ENCODE measurements at places on chromosomes 2 and 18.

GRCh38 chr18:24799176-24799575, 338.7 kb downstream of the HRH4 start:
- DNase-seq, result no peak

DNA sequence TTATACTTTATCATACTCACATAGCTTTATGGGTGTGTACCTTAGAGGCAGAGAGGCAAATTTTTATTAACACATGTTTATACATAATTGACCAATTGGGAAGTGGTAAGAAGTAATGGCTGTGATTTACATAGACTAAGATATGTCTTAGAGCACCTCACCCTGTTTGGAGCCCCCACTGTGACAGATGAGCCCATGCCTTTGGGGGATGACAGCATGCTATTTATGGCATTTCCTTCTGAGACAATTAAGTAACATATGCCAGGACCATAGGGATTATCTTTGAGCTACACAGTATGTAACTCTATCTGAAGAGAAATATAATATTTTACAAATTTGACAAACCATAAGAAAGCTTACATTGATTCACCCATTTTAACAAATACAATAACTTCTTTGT, 1655.3 kb upstream of the ACVR2A start:
- no peak for DNase-seq

DNA sequence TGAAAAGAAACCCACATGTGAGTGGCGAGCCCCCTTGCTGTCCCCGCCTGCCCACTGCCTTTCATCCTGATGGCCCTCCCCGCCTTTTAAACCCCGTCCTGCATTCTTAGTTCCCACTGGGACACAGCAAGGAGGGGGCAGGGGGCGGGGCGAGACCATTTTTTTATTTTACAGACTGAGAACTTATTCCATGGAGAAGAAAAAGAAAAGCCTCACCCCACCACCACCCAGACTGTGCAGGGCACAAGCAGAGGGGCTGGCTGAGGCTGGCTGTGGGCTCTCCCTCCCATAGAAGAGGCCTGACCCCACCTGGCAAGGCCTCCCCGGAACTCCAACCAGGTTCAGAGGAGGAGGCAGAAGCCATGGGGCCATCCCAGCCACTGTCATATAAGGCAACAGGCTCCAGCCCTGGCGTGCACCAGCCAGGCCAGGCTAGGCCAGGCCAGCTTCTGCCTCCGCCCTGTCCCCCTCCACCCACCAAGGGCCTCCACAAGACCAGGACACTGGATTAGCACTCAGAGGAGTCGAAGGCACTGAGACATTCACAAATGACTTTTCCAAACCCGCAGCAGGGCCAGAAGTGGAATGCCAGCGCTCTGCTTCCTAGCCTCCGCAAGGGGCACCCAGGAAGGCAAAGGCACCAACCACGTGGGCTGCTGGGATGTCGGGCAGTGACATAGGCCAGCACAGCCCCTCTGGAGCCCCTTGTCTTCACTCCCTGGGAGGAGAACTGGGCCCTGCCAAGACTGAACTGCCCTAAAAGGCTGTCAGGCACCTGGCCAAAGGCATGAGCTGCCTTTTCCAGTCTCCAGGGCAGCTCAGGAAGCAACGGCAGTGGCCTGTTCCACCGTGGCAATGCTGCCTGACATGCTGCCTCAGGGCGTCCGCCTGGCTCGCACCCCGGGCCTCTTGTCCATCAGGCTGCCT, 37.5 kb upstream of the SEMA4C start:
- DNase-seq, result no peak

DNA sequence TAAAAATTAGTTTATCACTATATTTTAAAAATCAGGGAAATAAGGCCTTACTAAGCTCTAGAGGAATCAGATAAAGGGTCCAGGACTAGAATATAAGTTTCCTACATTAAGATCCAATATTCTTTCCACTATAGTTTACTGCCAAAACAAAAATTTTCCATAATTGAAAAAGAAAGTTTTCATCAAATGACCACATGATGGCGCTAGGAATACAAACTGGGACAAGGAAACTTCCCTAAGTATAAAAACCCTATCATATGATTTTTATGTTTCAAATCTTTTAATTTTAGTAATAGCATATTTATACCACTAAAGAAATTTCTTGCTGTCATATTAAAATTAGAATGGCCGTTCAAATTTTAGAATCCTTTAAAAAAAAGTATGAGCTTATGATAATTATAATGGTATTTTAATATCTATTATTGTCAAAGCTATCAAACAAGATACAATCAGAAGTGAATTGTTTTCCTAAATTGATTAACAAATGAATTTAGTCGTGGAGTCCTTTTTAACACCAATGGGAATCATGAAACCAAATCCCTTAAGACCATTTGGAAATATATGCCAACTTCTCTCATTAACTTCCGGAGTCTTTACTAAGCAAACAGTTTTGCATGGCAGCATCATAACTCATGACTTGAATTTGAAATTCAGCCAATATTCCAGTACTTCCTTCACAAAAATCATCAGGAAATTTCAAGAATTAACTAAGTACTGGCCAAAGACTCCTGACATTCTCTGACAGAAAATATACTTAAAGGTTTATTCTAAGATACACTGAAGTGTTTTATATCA, 70.3 kb downstream of the SCN1A start:
- peak; percentile 6 for DNase-seq

DNA sequence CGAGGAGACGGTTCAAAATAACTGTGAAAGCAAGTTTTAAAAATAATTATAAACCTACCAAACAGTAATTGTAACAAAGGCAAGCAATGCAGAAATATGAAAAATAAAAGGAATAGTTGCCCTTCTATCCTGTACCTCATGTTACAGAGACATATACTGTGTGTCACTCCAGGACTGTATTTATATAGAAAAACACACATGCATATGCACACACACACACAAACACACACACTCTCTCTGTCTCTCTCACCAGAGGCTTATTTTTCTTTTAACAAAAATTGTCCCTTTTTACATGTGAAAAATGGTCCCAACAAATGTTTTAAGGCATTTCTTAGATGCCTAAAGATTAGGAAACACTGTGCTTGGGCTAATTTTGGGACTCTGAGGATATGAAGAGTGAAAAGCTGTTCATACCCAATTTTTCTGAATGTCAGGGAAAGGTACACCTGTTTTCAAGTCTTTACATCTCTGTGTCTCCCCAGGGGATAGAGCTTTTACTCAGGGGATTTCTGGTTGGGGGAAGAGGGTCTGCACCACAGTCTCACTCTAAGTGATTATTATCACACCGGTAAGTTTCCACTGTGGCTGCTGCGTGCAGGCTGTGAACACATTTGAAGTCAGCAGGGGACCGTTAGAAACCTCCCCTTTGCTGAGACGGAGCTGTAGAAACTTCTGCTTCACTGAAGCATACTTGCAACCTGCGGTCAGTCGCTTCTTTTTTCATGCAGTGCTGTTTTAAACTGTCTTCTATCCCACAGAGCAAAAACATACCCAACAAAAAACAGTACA, 51.4 kb upstream of the SPAG16 start:
- no peak for DNase-seq

- DNase-seq, result no peak
Observed at GRCh38 chr2:238986491-238987351, 138.8 kb downstream of the TWIST2 start.

DNA sequence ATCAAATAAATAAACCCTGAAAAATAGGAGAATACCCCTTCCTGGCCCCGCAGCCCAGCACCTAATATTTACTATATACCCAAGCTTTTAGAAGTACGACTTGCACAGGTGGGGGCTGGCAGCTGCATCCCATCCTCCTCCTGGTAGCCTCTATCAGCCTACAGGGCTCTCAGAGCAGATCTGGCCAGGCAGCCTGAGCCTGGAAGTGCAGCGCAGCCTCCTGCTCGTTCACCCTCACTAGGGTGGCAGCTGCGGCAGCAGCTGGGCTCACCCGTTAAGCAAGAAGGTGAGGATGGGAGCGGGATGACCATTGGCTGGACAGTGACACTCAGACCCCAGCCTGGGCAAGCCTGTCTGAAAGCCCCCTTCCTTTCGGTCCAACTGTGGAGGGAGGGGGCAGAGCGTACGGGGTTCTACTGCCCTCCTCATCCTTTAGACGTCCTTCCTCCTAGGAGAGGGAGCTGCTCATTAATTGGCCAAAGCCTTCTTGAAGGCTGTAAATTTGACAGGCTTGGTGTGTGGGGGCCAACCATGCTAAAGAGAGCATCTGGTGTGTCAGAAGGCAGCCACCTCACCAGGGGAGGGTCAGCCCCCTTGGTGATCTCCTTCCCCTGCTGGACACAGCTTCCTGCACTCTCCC, 23.3 kb downstream of the MPHOSPH10 start:
- no peak for DNase-seq

Measured in right renal pelvis (tissue), 4 donors.